ENCODE measurements at places on chromosomes 3 and 15. TPM values are rescaled to one million over a fixed set of nuclear protein-coding genes. Genes with fewer than 3 reads are reported as not detected.

GRCh38 chr15:39558421-39558820 lies 22.5 kb upstream of the THBS1 start:
- DNase-seq: no peak

GRCh38 chr15:53401503-53401902 lies 358.0 kb downstream of the WDR72 start:
- DNase-seq: no peak

DNA sequence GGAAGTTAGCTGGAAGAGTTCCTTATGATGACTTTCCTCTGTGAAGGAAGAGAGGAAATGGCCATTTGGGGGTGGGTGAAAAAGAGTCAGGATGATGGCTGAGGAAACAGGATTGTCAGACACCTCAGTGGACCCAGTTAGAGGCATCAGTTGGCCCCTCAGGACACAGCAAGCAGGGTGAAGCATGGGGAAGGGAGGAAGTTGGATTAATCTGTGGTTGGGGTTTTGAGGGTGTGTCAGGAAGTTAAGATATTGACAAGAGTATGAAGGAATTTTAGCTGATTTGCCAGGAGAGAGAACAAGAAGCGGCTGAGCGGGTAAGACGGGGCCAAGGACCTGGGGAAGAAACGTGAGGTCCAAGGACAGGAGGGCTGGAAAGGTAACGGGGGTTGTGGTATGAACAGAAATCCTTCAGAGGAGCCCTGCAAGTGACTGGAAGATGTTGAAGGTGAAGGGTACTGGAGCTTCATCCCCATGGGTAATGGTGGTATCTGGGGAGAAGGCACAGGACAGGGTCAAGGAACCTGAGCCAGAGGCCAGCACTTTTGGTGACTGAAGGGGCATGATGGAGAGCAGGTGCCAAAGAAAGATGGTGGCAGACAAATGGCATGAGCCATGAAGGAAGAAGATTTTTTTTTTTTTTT lies 2.7 kb downstream of the UQCC5 start:
- DNase-seq: no peak

GRCh38 chr3:129317848-129318247 lies 39.2 kb downstream of the HMCES start:
- DNase-seq: no peak

DNA sequence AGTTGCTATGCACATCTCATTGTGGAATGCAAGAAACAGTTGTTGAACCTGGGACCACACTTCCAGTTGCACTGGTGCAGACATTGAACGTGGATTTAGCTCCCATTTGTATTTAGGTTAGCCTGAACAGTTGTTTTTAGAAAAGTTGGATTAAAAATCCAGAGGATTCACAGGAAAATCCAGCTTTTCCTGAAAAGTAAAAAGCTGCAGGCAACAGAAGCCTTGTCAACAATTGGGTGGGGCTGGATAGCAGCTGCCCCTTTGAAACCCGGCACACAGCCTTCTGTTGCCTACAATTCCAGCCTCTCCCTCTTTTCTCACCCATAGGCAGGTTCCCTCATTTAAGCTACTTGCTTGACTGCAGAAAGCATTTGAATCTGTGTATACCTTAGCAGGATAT lies 165.3 kb upstream of the TBL1XR1 start:
- no peak for DNase-seq

Gene DOCK3
- polyA plus RNA-seq: 0.11 TPM

All from BJ (cell line).